Natural killer cell (primary cell): ENCODE measurements at places on chromosomes 12 and 14. TPM values are rescaled to one million over a fixed set of nuclear protein-coding genes. Genes with fewer than 3 reads are reported as not detected.

The LRRK2 gene
- 1.6 TPM for total RNA-seq

GRCh38 chr12:76920172-76921099 is 41.6 kb upstream of the CSRP2 start:
- H3K36me3 ChIP-seq = no peaks in the 10 kb centered on the region
- H3K4me3 ChIP-seq = no peak overlapping the region
- no peaks in the 10 kb centered on the region for H3K27me3 ChIP-seq
- DNase-seq = no peak

- no peaks in the 10 kb centered on the region for H3K4me1 ChIP-seq
- DNase-seq = no peak
- H3K27ac ChIP-seq = no peak overlapping the region
- no peaks in the 10 kb centered on the region for H3K36me3 ChIP-seq
- H3K4me3 ChIP-seq = no peak overlapping the region
- H3K27me3 ChIP-seq = no peaks in the 10 kb centered on the region
These were observed 833.1 kb upstream of the SEL1L start for GRCh38 chr14:82366803-82367202.

DNA sequence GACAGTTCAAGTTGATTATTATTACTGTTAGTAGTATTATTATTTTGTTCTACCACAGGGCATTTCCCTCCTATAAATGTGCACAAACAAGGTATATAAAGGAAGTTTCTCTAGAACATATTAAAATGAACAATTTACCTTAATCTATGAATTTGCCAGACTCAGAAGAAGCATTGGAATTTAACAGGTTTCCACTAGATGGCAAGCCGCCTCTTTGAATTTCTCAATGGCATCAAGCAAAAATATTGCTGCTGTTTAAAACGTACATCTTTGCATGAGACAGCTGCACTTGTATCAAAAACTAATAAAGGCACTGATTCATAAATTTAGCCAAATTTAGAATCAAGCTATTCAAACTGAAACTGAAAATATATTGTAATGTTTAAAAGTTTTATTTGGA is 34.6 kb upstream of the MIS18BP1 start:
- no peaks in the 10 kb centered on the region for H3K27me3 ChIP-seq
- no peak overlapping the region for H3K4me3 ChIP-seq
- H3K27ac ChIP-seq = no peak overlapping the region
- no peak for DNase-seq
- no peaks in the 10 kb centered on the region for H3K36me3 ChIP-seq

The GUCY2C gene
- not detected for total RNA-seq

The KRT81 gene
- 1.4 TPM for total RNA-seq

- no peaks in the 10 kb centered on the region for H3K4me1 ChIP-seq
- no peak overlapping the region for H3K4me3 ChIP-seq
- no peak overlapping the region for H3K27ac ChIP-seq
- DNase-seq = no peak
- H3K27me3 ChIP-seq = no peaks in the 10 kb centered on the region
These were observed 94.7 kb downstream of the DDX51 start for GRCh38 chr12:132049442-132049841.

- no peak overlapping the region for H3K4me3 ChIP-seq
- H3K36me3 ChIP-seq = peaks cover 3% of the 10 kb centered on the region
- peaks cover 7% of the 10 kb centered on the region for H3K4me1 ChIP-seq
- H3K27ac ChIP-seq = no peak overlapping the region
- H3K27me3 ChIP-seq = no peaks in the 10 kb centered on the region
These were observed 2.8 kb downstream of the MAP4K5 start for GRCh38 chr14:50529288-50530179.

The CLIP1 gene
- 88.5 TPM for total RNA-seq

GRCh38 chr12:117470804-117471203 is 109.4 kb upstream of the NOS1 start:
- H3K27ac ChIP-seq = no peak overlapping the region
- no peaks in the 10 kb centered on the region for H3K27me3 ChIP-seq
- no peaks in the 10 kb centered on the region for H3K4me1 ChIP-seq

DNA sequence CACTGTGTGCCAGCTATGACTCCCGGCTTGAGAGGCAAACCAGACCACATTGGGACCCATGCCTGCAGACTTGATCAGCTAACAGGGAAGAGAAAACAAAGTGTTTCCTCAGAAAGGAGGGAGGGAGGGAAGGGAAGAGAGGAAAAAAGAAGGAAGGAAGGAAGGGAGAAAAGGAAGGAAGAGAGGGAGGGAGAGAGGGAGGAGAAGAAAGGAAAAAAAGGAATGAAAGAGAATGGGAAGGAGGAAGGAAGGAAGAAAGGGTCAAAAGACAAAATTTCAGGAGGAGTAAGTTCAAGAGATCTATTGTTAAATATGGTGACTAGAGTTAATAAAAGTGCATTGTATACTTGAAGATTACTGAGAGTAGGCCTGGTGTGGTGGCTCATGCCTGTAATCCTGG is 18.9 kb downstream of the FIGNL2 start:
- DNase-seq = no peak
- no peak overlapping the region for H3K4me3 ChIP-seq
- H3K36me3 ChIP-seq = no peaks in the 10 kb centered on the region
- H3K27me3 ChIP-seq = peaks cover 7% of the 10 kb centered on the region

GRCh38 chr12:115763376-115763775 is 514.1 kb downstream of the MED13L start:
- no peaks in the 10 kb centered on the region for H3K36me3 ChIP-seq
- no peak overlapping the region for H3K27ac ChIP-seq
- no peak for DNase-seq
- no peaks in the 10 kb centered on the region for H3K4me1 ChIP-seq
- H3K27me3 ChIP-seq = no peaks in the 10 kb centered on the region

GRCh38 chr12:94641283-94641682 is 9.1 kb downstream of the TMCC3 start:
- no peak overlapping the region for H3K4me3 ChIP-seq
- H3K4me1 ChIP-seq = peaks cover 29% of the 10 kb centered on the region
- H3K36me3 ChIP-seq = no peaks in the 10 kb centered on the region
- no peak overlapping the region for H3K27ac ChIP-seq
- H3K27me3 ChIP-seq = no peaks in the 10 kb centered on the region

The GPRC5D gene
- total RNA-seq = 5.5 TPM

GRCh38 chr12:6923851-6924250 is 3.9 kb upstream of the ATN1 start:
- no peak overlapping the region for H3K27ac ChIP-seq
- no peak overlapping the region for H3K4me3 ChIP-seq
- H3K27me3 ChIP-seq = no peaks in the 10 kb centered on the region
- H3K36me3 ChIP-seq = no peaks in the 10 kb centered on the region
- peaks cover 36% of the 10 kb centered on the region for H3K4me1 ChIP-seq

The USP44 gene
- 1.8 TPM for total RNA-seq

GRCh38 chr12:58961166-58961565 is 40.9 kb upstream of the LRIG3 start:
- H3K36me3 ChIP-seq = no peaks in the 10 kb centered on the region
- H3K4me3 ChIP-seq = no peak overlapping the region
- no peaks in the 10 kb centered on the region for H3K4me1 ChIP-seq
- no peak for DNase-seq

DNA sequence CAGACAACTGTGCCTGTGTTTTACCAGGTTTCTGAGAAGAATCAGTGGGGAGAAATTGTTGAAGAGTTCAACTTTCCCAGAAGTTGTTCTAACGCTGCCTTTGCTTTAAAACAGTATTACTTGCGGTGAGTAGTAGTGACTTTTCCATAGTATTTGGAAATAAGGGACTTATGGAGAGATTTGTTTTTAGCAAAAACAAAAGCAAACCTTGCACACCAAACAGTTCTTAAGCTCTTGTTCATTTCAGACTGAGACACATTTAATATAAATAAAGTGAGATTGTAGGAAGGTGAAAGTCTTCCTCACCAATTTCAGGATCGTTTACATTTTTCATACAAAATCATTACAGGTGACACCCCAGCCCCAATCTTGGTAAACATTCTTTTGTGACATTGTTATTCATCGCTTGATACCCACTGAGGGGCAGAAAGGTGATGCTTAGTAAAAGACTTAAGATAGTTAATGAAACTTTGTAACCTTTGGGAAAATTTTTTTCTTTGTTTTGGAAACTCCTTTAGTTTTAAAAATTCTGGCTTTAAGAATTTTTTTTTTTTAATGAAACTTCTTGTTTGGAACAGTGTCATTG is 1.8 kb downstream of the ARID2 start:
- peak overlapping the region; percentile 93 for H3K27ac ChIP-seq
- peak overlapping the region; percentile 73 for H3K4me3 ChIP-seq
- peaks cover 7% of the 10 kb centered on the region for H3K4me1 ChIP-seq

GRCh38 chr14:106044949-106045596 is 518.7 kb downstream of the TMEM121 start:
- H3K36me3 ChIP-seq = no peaks in the 10 kb centered on the region
- DNase-seq = peak; percentile 88
- H3K4me1 ChIP-seq = no peaks in the 10 kb centered on the region
- H3K27ac ChIP-seq = no peak overlapping the region
